Epithelial cell of esophagus (primary cell): ENCODE measurements at places on chromosomes 4 and X.

DNA sequence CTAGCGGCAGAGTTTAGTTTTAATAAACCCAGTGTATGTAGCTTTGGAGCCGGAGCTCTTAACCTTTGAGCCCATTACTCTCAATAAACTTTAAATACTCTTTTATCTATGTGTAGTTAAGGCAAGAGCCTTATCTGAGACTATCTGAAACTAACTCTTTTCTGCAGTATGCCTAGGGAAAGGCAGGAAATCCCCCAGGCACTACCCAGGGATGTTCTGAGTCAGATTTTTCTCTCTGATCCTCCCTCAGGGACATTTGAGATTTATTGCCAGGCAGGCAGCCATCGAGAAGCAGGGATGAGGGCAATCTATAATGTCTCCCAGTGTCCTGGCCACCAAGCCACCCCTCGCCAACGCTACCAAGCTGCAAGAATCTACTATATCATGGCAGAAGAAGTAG, 39.1 kb downstream of the HEPH start:
- DNase-seq, result no peak

DNA sequence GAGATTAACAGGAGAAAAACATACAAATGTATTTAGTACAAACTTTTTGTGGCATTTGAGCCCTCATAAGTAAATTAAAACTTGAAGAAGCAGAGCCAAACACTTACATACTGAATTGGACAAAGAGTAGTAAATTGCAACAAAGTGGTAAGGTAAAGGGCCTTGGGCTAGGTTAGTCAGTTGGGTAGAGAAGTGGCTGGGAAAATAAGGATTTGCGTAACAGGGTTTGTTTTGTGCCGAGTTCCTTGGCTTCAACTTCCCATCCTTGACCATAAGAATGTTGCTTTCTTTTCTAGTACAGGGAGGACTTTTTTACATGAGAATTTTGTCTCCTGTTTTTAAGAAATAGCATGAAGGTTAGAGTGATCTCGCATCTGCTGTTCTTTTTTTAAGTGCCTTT, 33.3 kb upstream of the DSPP start:
- peak; percentile 83 for DNase-seq

- peak; percentile 66 for DNase-seq
These were observed 466.1 kb upstream of the GRID2 start for GRCh38 chr4:91837608-91838029.

DNA sequence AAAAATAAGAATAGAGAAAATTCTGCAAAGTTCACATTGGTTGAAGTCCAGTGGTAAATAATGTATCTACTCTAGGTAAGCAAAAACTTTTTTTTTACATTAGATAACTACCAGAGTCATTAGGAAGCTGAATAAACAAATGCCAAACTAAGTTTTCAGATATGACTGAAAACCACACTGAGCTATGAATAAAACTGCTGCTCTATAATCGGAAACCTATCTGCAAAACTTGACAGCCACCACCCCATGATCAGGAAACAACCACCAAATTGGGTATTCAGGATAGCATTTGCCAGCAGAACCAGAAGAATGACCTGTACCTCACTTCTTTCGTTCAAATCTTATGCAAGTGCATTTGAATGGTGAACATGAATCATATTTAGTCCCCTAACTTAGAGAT, 173.0 kb upstream of the TET2 start:
- no peak for DNase-seq

DNA sequence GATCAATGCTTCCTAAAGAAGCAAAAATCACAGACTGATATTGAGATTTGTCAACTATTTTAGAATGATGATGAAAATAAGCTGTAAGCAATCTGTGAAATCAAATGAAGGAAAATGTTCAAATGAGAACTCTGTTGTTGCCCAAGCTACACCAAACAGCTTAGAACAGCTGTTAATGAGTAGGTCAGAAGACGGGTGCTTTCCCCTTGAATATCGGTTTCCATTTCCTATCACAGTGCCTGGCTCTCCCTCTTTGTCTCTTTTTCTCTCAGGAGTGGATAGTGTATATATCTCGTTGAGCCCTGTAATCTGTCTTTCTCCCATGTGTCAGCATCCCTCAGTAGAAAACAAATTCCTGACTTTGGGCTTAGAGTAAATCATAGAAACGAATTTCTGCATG, 1592.9 kb upstream of the TENM3 start:
- DNase-seq, result no peak

GRCh38 chr4:53889326-53890055, 174.9 kb downstream of the CHIC2 start:
- DNase-seq, result no peak

DNA sequence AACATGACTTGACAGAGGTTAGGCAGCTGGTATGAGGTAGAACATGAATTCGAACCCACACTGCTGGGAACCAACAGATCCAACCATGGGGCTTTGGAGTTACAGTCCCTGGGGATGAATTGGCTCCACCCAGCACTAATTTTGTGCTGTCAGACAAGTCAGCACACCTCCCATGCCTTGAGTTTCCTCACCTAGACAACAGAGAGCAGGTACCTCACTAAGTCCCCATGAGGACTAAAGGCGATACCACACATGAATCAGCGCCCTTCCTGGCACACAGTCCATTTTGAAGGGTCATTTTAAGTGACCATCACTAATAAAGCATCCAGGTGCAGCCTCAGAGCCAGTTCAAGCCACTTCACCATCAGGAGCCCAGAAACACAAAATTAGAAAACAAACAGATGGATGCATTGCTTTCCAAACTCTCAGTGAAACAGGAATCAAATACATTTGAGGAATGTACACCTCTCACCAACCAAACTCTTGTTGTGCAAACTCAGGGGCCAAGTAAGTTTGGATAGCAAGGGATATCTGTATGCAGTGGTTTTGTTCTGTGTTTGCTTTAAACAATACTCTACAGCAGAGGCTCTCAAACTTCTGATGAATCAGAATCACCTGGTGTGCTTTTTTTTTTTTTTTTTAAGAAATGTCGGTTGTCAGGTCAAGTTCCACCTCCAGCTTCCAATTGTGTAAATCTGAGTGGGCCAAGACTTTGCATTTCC, 10.1 kb downstream of the IDS start:
- peak; percentile 47 for DNase-seq

DNA sequence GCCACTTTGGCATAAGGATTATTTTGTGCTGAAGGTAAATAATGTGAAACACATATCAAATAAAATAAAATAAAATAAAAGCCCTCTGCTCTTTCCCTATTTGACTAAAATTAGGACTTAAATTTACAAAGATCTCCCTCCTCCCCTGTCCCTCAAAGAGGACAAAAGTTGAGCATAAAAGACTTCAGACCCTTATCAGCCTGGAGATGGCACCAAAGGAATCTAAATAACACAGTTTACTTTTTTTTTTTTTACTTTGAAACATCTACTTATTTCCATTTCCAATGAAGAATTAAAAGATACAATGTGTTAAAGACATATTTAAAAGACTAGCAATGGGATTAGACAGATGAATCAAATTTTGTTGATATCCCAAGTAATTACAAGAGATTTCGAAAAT, 89.7 kb downstream of the EPHA5 start:
- peak; percentile 10 for DNase-seq

GRCh38 chrX:30888526-30889146, 418 bp downstream of the TAB3 start:
- no peak for DNase-seq

DNA sequence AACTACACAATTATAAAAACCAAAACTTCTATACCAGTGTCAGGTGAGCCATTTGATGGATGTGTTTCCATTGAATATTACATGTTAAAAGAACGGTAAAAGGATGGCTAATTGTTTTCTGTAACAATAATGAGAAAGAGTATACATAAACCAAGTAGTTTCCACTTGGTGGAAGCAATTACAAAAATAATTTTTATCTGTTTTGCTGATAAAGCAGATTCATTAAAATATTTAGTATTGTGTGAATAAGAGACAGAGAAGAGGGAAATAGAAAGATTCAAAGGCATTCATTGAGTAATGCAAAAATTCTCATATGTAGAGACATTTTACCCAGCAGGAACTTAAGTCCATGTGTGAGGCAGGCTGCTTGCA, 95.7 kb downstream of the ANK2 start:
- no peak for DNase-seq

GRCh38 chrX:23118163-23118562, 118.4 kb downstream of the DDX53 start:
- no peak for DNase-seq

- DNase-seq, result no peak
These were observed 66.6 kb downstream of the TRMT44 start for GRCh38 chr4:8507196-8507570.

- DNase-seq, result no peak
These were observed 37.9 kb upstream of the CBR4 start for GRCh38 chr4:169047956-169048355.

GRCh38 chrX:67558267-67558666, 14.4 kb downstream of the AR start:
- no peak for DNase-seq

DNA sequence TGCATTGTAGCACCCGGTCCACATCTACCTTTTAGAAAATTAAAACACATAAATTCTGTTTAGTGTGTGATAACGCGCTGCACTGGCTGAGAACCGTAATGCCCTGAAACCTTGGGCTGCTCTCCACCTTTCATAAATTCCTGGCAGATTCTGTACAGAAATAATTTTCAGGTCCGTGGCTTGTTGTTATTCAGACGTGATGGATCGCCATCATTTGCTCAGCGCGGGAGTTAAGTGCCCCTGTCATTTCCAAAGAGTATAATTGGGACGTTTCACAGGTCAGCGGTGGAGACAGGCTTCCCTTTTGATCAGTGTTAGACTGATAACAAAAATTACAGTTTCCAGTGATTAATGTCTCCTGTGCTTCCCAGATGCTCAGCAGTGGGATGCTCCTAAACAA, 16.5 kb downstream of the UVSSA start:
- no peak for DNase-seq

DNA sequence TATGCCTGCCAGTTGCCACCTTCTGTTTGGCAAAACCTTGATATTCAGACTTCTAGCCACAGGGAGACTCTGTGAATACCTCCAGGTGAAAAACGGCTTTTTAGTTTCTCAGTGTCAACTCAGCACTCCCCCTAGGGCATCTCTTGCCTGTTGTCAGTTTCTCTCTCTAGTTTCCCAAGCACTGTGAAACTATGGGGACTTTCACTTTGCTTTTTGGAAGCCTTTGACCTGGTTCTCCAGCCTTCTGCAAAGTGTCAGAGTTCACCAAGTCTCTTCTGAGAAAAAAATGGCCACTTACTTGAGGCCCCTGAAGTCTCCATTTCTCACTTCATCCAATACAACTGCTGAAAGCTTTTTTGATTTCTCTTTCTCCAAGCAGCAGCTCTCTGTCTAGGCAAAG, 521.5 kb downstream of the INPP4B start:
- no peak for DNase-seq

DNA sequence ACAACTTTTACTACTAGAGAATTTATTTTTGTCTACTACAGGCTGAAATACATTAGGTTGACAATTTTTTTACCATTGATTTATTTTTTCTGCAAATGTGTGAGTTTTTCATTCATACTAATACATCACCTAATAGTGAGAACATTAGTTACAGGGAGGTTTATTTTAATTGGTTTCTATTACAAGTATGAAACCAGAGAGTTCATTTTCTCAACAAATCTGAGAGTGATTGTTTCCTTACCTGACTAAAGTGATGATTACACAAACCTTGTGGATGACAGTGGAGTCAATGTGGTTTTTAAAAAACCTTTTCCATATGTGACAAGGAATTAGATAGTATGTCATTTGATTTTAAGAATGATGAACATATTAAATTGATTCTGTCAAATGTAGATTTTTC, 227.4 kb downstream of the PALLD start:
- DNase-seq, result no peak

- no peak for DNase-seq
These were observed 25.1 kb upstream of the MXD4 start for GRCh38 chr4:2286904-2287593.

DNA sequence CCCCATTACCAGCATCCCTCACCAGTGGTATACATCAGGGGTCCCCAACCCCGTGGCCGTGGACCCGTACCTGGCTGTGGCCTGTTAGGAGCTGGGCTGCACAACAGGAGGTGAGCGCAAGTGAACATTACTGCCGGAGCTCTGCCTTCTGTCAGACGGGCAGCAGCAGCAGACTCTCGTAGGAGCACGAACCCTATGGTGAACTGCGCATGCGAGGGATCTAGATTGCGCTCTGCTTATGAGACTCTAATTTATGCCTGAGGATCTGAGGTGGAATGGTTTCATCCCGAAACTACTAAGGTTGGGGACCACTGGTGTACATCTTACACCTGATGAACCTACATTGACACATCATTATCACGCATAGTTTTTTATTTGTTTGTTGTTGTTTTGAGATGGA, 52.8 kb upstream of the DHX15 start:
- DNase-seq, result no peak

DNA sequence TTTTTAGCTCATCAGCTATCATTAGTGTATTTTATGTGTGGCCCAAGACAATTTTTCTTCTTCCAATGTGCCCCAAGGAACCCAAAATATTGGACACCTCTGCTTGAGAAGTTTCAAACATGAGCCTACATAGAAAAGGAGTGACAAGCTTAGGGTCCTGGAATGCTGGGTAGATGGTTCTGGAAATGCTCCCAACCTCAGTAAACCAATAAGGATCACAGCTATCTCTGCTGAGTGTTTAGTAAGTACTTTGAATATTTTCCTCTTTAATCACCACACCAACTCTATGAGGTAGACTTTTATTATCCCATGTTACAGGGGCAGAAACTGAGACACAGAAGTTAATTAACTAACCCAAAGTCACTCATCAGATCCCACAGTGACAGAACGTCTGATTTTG, 164.9 kb upstream of the KLF3 start:
- DNase-seq, result no peak

GRCh38 chr4:145883101-145883694, 55.4 kb downstream of the ZNF827 start:
- DNase-seq, result no peak

DNA sequence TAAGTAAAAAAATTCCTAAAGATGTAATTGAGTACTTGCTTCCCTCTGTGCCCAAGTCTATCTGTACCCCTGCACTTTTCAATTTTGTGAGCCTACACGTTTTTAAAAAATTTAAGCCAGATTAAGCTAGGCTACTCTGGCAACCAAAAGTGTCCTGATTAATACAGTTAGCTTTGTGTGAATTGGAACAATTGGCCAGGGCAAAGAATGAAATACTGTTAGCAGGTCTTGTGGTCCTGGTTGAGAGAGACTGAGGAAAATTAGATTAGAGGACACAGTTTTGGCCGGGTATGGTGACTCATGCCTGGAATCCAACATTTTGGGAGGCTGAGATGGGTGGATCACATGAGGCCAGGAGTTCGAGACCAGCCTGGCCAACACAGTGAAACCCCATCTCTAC, 293.3 kb downstream of the RAPGEF2 start:
- DNase-seq, result no peak

GRCh38 chr4:128288689-128289106, 1.1 kb upstream of the PGRMC2 start:
- peak; percentile 86 for DNase-seq

GRCh38 chr4:150255610-150256224, 177.5 kb downstream of the DCLK2 start:
- no peak for DNase-seq

GRCh38 chrX:16160729-16161128, 6.6 kb upstream of the MAGEB17 start:
- DNase-seq, result peak; percentile 76

- DNase-seq, result no peak
These were observed 624 bp downstream of the BEX5 start for GRCh38 chrX:102154900-102155805.

GRCh38 chrX:24428516-24428915, 36.6 kb upstream of the PDK3 start:
- DNase-seq, result no peak
